ENCODE measurements at places on chromosomes 1 and 21.

GRCh38 chr1:26822737-26823395 is 3.6 kb upstream of the ZDHHC18 start:
- no peak for DNase-seq

GRCh38 chr1:180365039-180365438 is 135.0 kb downstream of the LHX4 start:
- peak; percentile 26 for DNase-seq

GRCh38 chr1:151775894-151776664 is 12.8 kb upstream of the MRPL9 start:
- no peak for DNase-seq

DNA sequence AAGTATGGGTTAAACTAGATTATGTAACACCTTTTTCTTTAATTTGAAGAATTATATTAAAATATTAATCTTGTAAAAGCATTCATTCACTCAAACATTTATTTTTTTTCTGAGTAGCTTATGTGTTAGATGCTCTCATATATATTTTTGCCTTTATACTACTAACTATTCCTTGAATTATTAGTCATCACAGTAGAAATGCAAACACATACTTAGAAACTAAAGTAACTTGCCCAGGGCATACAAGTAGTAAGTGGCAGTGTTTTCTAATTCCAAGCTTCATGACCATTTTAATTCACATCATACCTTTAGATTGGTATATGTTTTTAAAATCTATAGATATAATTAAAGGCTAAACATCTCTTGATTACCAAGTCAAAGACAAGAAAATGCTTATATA is 1271.0 kb downstream of the BRINP3 start:
- no peak for DNase-seq

GRCh38 chr1:81287411-81288080 is 513.2 kb upstream of the ADGRL2 start:
- no peak for DNase-seq

- DNase-seq: no peak
These were observed 28.6 kb downstream of the TRIM67 start for GRCh38 chr1:231190456-231190855.

GRCh38 chr1:232627645-232628334 is 2.1 kb downstream of the SIPA1L2 start:
- DNase-seq: peak; percentile 35

DNA sequence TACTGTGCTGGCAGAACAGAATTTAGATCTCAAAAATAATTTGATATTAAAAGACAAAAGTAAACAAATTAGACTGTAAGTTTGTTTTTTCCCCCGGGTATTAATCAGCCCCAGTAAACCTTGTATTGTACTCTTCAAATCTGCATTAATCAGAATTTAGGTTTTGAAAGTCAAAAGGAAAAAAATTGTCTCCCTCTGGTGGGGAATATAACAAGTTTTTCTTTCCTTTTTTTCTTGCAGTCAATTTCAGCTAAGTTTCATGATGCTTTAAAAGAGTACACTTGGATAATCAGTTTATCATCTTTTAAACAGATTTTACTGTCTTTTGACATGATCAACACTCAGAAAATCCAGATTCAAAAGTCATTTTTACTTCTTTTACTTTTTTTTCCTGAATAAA is 134.5 kb upstream of the PKN2 start:
- DNase-seq: no peak

- no peak for DNase-seq
These were observed 75.2 kb downstream of the OLFML2B start for GRCh38 chr1:161948435-161948834.

GRCh38 chr1:165259236-165259635 is 97.3 kb downstream of the LMX1A start:
- no peak for DNase-seq

DNA sequence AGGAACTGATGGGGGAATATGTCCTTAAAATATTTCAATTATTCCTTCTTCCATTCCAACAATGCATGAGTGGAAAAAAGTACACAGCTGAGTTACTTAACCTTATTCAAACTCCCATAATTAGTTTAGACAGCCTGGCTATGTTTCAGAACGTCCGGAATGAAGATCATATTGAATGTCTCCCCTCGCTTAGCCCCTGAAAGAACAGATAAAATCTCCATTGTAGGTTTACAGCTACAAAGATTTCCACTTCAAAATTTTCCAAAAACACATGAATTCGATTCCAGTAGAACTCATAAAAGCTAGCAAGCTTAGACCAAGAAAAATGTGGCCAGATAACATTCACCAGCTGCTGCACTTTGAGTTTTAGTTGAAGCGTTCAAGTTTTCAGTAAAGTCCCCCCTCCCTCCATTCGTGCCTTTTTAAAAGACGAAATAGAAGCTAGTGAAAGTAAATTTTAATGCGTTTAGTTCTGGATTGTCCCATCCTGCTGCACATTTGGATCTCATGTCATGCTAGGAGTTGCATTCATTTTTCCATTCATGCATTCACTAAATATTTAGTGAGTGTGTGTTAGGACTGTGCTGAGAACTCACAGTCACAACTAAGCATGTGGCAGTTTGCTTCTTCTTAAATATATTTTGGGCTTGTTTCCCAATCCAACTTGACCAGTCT is 29.4 kb upstream of the SSX2IP start:
- DNase-seq: no peak
